Renal cortical epithelial cell (primary cell): ENCODE measurements at places on chromosomes 7 and 10. TPM values are rescaled to one million over a fixed set of nuclear protein-coding genes. Genes with fewer than 3 reads are reported as not detected.

The OR6B1 gene
- not detected in 2 replicates for total RNA-seq

The LIPJ gene
- 0.05 TPM in 1 of 2 replicates, not detected in the other for total RNA-seq

The CEP55 gene
- 1.8 and 36.8 TPM in 2 replicates for total RNA-seq

The PODXL gene
- 0.65 and 1.9 TPM in 2 replicates for total RNA-seq

The PNLIPRP1 gene
- total RNA-seq = not detected in 2 replicates

The SLC29A3 gene
- total RNA-seq = 0.87 and 3.4 TPM in 2 replicates

The SFRP5 gene
- 0.17 and 0.60 TPM in 2 replicates for total RNA-seq

The ASB10 gene
- total RNA-seq = not detected in 2 replicates

The HOXA3 gene
- 4.2 and 7.2 TPM in 2 replicates for total RNA-seq

The CLDN3 gene
- 10.8 and 11.6 TPM in 2 replicates for total RNA-seq

The FBXO24 gene
- 0.35 TPM in 1 of 2 replicates, not detected in the other for total RNA-seq

The AKR1C3 gene
- total RNA-seq = 69.8 and 71.9 TPM in 2 replicates

The NCF1 gene
- total RNA-seq = 0.10 TPM in 1 of 2 replicates, not detected in the other

The TRIL gene
- total RNA-seq = 0.35 and 0.94 TPM in 2 replicates

The PAPOLB gene
- total RNA-seq = not detected in 2 replicates

The CHRM2 gene
- total RNA-seq = under 0.01 TPM in 1 of 2 replicates, not detected in the other

The FAM237B gene
- total RNA-seq = not detected in 2 replicates

The JAKMIP3 gene
- 0.10 TPM in 1 of 2 replicates, not detected in the other for total RNA-seq

The HPSE2 gene
- total RNA-seq = not detected in 2 replicates

The SUGCT gene
- total RNA-seq = 11.8 and 15.3 TPM in 2 replicates

The PKD2L1 gene
- total RNA-seq = not detected in 2 replicates

The FFAR4 gene
- total RNA-seq = not detected in 2 replicates

The NEUROD6 gene
- total RNA-seq = not detected in 2 replicates

The TSPAN15 gene
- total RNA-seq = 56.6 and 63.0 TPM in 2 replicates

The ENKUR gene
- total RNA-seq = 1.4 TPM in 1 of 2 replicates, not detected in the other
